ENCODE measurements at places on chromosomes 2 and 18.
A peak's percentile ranks its signal among the peaks of the same experiment; 100 is the strongest.

- no peak for DNase-seq
Observed at GRCh38 chr2:68829749-68830148, 41.4 kb downstream of the BMP10 start.

- DNase-seq = no peak
Observed at GRCh38 chr2:12465631-12466135, 251.1 kb upstream of the TRIB2 start.

DNA sequence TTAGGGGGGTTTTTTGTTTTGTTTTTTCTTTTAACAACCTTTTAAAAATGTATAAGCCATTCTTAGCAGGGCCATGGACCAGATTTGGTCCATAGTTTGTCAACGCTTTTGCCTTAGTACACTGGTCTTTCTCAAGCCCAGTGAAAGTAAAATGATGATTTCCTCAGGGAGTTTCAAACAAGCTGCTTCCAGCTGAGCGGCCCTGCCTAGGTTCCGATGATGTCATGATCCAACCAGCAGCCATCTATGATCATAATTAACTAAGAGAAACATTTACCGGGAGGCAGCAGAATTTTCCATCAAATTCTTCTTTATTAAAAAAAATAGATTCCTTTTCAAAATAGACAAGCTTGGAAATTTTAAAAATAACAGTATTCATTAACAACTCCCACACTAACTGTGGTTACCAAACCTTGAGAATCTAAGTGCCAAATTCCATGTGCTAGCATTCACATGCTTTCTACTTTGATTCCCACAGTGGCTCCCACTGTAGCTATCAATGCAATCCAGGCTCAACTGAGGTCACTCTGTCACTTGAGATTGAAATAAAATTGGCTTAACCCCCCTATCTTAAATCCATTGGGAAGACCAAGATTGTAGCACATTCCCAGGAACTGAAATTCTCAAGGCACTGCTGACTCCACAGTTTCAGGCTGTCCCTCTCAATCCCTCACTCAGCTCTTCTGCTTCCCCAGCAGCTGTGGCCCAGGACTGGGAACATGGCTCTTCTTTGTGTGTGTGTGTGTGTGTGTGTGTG lies 148.9 kb downstream of the RNF152 start:
- no peak for DNase-seq

- DNase-seq = no peak
Observed at GRCh38 chr2:111066062-111066593, 54.6 kb upstream of the BCL2L11 start.

GRCh38 chr18:64099244-64099643 lies 49.6 kb downstream of the LINC00305 start:
- no peak for DNase-seq

DNA sequence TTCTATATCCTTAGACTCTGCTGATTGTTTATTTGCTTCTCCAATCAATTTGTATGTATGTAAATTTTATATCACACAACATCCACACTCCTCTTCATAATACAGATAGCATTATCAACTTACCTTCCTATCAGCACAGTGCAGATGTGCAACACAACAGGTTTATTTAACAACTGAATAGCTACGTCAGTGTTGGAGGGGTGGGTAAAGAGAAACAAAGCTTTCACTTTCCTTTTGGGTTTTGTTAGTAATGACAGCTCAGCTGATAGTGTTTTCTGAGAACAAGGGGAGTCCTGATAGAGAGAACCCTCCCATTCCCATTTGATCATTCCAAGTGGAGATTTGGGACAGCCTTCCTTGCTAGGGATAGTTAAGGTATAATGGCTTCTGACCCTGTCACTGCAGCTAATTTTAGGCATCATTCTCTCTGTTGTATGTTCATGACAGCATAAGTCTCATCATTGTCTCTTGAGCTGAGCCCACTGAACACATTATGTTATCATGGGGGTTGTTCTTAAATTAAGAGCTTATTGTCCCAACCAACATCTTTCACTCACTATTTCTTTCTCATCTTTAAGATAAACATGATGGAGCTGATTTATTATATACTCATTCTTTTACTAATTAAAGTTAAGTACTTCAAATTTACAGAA lies 227.7 kb downstream of the GPD2 start:
- no peak for DNase-seq

GRCh38 chr18:33424266-33424946 lies 16.1 kb downstream of the CCDC178 start:
- no peak for DNase-seq

DNA sequence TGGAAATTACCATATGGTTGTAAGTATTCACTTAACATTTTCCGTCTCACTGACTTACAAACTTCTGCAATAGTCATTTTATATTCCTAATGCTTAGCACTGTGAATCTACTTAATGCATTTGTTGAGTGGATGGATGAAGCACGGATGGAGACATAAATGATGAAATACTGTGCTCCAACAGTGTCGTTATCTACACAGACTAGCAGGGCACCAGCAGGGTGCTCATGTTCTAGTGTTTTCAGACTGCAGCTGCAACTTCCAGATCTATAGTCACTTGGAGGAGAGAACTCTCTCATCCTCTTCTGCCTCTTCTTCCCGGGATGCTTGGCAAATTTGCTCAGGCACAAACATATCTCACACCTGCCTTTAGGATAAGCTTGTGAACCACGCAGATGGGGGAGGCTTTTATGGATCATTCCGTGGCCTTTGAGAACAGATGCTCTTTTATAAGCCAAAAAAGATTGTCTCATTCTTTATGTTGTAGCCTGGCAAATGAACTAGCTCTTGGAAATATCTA lies 797.7 kb downstream of the MBD2 start:
- no peak for DNase-seq

DNA sequence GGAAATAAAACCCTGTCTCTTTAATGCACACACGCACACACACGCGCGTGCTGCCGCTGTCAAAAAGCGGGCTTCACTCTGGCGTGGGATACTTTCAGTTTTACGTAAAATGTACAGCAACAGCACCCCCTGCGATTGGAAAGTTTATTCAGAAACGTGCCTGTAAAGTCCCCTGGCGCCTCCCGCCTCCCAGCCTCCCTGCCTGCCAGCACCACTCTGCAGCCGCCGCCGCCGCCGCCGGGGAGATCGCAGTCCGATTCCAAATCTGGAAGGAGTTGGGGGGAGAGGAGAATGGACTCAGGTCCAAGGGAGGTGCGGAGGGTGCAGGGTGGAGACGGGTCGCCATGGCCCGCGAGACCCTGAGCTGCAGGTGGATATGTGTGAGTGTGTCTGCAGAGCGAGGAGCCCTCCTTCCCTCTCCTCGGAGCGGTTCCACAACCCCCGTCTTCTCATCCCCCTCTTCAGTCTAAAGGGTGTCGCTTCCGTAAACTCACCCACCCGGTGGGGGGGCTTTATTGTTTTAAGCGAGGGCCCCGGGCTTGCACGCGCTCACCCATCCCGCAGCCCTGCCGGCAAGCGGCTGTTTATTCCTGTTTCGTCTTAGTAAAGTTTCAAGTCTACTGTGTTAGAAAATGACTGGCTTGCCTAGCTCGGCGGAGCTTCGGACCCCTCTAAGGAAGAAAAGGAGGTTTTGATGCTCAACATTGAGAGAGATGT lies 1.8 kb upstream of the BCL11A start:
- peak; percentile 75 for DNase-seq

- no peak for DNase-seq
Observed at GRCh38 chr18:10751653-10752052, 225.8 kb downstream of the NAPG start.

GRCh38 chr2:126535408-126535807 lies 120.5 kb upstream of the GYPC start:
- DNase-seq = no peak

GRCh38 chr2:120236316-120236715 lies 13.1 kb upstream of the TMEM185B start:
- no peak for DNase-seq

DNA sequence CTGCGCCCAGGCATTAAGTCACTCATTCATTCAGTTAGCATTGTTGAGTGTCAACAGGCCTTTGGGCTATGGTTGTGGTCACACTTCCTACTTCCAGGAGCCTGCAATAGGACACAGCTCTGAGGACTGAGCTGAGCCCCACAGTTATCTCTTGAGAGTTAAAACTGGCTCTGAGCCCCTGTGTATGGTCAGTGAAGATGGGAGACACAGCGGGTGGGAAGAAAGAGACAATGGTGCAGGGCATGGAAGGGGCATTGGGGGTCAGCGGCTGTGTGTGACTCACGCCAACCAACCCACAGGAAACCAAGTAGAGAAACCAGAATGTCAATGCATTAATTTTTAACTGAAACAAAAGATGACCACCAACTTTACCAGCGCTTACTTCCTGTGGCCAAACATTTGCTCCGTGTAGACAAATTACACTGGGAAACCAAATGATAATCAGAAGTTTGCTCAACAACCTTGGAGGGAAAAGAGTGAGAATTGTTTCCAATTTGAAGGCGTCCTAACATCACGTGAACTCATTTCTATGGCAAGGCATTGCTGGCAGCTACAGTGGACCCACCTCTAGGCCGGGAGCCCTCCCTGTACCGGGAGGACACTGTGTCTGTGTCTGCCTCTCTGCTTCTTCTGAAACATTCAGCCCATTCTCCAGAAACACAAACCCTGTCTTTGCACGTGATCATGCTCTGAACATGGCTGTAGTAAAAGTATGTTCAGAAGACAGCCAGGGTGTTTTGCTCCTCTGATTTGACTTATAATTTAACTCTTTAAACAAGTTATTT lies 212.0 kb upstream of the ID2 start:
- no peak for DNase-seq

DNA sequence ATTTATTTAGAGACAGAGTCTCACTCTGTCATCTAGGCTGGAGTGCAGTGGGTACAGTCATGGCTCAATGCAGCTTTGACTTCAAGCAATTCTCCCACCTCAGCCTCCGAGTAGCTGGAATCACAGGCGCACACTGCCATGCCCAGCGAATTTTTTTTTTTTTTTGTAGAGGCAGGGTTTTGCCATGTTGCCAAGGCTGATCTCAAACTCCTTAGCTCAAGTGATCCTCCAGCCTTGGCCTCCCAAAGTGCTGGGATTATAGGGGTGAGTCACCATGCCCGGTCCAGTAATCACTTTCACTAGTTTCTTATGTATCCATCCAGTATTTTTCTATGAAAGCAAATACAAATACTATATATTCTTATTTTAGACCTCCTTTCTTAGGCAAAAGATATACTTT lies 24.0 kb downstream of the PRKAG3 start:
- no peak for DNase-seq

- no peak for DNase-seq
Observed at GRCh38 chr18:36412778-36413177, 115.3 kb downstream of the FHOD3 start.

- no peak for DNase-seq
Observed at GRCh38 chr2:70397186-70397585, 95.3 kb upstream of the FAM136A start.

DNA sequence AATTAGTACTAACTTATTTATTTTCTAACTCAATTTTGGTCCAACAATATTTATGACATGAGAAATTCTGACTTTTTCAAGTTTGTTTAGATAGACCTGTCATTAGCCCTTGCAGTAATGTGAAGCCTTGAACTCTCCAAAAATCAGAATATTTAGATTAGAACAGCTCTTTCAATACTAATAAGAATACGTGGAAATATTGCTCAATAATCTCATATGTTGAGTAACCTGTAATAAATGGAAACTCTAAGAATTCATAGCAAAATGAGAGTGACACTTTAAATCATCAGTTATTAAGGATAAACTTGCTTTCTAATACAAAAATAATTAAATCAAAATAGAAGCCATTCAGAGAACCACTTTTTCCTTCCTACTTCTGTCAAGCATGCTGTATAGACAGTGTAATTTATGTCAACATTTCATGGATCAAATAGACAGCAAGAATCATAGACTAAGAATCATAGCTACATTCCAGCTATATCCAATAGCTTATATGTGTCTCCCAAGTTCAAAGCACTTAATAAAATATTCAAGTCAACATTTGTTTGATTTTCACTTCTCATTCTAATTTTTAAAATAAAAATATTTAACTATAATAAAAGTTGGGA lies 710.3 kb upstream of the SOX11 start:
- no peak for DNase-seq

DNA sequence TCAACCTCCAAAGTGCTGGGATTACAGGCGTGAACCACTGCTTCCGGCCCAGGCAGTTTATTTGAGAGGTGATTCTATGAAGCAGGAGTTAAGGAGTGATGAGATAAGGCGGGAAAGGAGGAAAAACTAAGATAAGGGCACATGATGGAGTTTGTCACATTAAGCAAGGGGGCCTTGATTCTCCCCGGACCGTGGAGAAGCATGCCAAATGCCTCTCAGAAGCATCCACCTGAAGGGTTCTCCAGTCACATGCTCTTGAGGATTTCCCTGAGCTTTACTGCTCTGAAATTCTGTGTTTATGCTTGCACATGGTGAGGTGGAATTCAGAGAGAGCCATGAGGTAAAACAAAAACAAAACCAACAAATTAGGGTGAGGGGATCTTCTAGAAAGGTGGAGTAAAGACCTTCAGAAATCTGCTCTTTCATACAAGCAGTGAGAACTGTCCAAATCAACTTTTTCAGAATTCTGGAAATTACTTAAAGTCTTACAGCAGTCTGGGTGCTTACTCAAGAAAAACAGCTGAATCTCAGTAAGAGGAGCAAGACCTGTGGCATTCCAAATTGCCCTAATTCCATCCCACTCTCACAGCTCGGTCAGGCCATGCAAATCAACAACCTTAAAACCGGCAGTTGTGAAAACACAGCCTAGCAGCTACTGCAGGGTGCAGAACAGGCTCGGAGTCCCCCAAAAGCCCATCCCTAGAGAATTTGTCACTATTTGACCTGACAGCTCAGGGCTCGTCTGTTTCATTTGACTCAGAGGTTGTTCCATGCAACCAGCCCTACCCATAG lies 69.1 kb upstream of the CTLA4 start:
- no peak for DNase-seq

- no peak for DNase-seq
Observed at GRCh38 chr2:63242747-63243146, 192.1 kb downstream of the OTX1 start.

- DNase-seq = no peak
Observed at GRCh38 chr18:75472906-75473305, 45.4 kb upstream of the SMIM21 start.

GRCh38 chr2:167733747-167734146 lies 513.6 kb downstream of the STK39 start:
- no peak for DNase-seq

DNA sequence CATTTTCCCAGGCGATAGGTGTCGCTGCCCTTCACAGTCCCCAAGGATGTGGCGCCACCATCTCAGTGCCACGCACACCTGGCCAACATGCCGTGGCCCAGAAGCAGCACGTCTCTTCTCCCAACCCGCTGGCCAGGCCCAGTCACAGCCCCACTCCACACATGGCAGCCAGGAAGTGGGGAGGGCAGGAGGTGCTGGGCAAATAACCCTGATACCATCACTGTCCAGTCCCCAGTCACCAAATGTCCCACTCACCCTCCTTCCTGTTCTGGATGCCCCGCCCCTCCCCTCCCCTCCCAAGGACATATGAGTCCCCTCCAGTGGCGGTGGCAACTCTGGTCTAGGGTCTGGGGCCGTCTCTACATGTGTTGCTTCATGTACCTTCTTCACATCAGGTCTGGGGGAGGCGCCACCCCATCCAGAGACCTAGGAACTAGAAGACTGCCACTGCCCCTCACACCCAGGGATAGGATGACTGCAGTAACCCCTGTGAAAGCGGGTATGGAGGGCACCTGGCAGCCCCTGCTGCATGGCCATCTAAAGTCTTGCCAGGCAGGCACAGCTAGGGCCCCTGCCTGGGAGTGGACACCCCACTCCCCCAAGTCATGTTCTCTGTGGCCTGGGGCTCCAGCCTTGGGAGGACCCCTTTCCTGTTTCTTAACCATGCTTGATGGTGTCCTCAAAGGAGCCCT lies 7.3 kb upstream of the CAPN10 start:
- DNase-seq = no peak

GRCh38 chr2:62344472-62344871 lies 148.6 kb downstream of the B3GNT2 start:
- no peak for DNase-seq

GRCh38 chr2:85130407-85130806 lies 2.8 kb upstream of the TCF7L1 start:
- no peak for DNase-seq

Data from GDM1 (cell line).